Stimulated activated CD8-positive, alpha-beta memory T cell treated with anti-CD3 and anti-CD28 coated beads, Interleukin-15, amount 100 ng/mL, for 1 hour (primary cell): ENCODE measurements at places on chromosomes 2 and 18.

- DNase-seq = no peak
Measured at GRCh38 chr2:64858541-64859311, 130.5 kb upstream of the SLC1A4 start.

DNA sequence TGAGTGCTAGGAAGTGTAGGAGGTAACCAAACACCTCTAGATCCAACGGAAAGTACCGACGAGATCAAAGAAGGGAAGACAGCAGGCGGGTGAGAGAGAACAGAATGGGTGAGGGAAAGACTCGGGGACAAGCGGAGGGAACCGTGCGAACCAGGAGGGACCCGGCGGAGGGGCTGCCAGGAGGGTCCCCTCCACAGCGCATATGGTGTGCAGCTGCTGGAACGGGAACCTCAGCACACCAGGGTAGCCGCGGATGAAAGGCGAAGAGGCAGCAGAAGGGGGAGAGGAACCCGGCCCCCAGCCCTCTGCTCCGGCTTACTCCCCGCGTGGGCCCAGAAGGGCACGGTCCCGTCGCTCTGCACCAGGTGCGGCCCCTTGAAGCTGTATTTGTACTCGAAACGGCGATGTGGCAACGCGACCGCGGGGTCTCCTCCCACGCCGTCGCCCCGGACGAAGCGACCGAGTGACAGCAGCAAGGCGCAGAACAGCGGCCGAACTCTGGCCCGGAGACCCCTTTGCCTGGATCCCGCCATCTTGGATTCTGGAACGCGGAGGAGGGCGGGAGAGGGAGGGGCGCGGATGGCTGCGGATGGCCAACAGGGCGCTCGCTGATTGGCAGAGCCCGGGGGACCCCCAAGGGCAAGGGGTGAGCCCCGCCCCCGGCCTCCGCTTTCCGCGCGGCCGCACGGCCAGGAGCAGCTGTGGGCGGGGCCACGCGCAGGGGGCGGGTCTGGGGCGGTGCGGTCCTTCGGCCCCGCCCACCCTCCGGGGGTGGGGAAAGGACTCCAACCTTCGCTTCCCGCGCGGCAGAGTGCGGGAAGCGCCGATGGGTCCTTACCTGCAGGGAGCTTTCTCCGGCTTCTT is at the start of gene LMAN1:
Gene LMAN1, minus strand, starts transcription at position 554 of the 864 bp plus-strand sequence. Its CDS starts 21 bp downstream, at position 533.
- peak; percentile 76 for DNase-seq

- no peak for DNase-seq
Measured at GRCh38 chr2:1655461-1655860, 88.9 kb downstream of the PXDN start.

- no peak for DNase-seq
Measured at GRCh38 chr2:159457589-159457988, 158.8 kb downstream of the BAZ2B start.

GRCh38 chr2:179543361-179543901 is 278.8 kb upstream of the SESTD1 start:
- no peak for DNase-seq

GRCh38 chr2:96342085-96342484 is 6.5 kb downstream of the NCAPH start:
- DNase-seq = no peak

GRCh38 chr2:134623796-134624195 is 95.0 kb downstream of the TMEM163 start:
- no peak for DNase-seq
